ENCODE measurements at places on chromosomes 7 and 10.

- DNase-seq = no peak
These were observed 7.7 kb upstream of the COBL start for GRCh38 chr7:51324206-51324898.

GRCh38 chr7:121139427-121139826 is 150.9 kb downstream of the CPED1 start:
- no peak for DNase-seq

DNA sequence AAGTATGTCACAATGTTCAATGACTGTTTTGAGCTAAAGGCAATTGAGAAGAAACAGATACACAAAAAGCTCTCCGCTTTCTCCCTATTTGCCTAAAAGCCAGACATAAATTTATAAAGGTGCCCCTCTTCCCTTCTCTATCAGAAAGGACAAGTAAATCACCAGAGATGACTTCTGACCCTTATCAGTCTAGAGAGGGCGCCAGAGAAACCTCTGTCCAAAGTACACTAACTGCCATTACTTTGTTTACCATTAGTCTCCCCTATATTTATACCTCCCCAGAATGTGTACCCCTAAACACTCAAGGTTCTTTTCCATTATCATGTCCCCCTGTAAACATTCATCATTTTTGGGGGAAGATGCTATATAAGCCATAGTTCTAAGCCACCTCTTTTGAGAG is 49.3 kb downstream of the TPK1 start:
- no peak for DNase-seq

GRCh38 chr10:24435374-24435773 is 226.4 kb downstream of the KIAA1217 start:
- no peak for DNase-seq

- DNase-seq = no peak
These were observed 73.2 kb downstream of the GRID1 start for GRCh38 chr10:86293396-86293791.

DNA sequence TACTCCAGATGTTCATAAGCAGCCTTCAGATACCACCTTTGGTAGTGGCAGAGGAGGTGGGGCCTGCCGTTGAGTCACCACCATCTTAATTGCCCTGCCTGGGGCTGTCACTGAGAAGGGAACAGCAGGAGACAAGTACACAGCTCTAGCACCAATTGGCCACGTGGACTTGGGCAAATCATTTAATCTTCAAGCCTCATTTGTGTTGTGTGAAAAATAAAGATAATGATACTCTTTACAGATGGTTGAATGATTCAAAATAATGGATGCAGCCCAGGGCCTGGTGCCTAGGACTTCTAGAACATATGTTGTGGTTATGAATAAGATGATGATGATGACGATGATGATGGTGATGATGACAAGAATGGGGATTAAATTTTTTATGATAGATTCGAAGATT is 111.9 kb upstream of the ADAM12 start:
- DNase-seq = no peak

DNA sequence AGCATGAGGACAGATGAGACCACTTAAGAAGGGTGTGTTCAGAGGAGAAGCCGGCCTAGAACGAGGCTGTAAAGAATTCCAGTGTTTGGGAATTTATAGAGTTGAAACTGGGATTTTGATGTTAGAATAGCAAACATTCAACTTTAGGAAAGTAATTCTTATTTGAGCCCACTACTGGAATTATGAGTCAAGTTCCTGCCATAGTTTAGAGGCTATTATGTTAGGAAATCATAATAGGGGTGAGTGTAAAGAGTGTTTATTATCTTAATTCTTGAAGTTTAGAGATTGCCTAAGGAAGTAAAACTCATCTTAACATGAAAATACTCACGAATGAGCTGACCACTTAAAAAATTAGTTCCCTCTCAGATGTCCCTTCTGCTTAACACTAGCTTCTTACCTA is 2.1 kb downstream of the CBLL1 start:
- no peak for DNase-seq

- no peak for DNase-seq
These were observed 13.0 kb upstream of the C10orf90 start for GRCh38 chr10:126683466-126683865.

- no peak for DNase-seq
These were observed 671 bp upstream of the ATAD1 start for GRCh38 chr10:87818505-87819288.

- DNase-seq = no peak
These were observed 10.7 kb downstream of the XPNPEP1 start for GRCh38 chr10:109912335-109913281.

GRCh38 chr7:154953006-154953684 is 49.8 kb downstream of the PAXIP1 start:
- no peak for DNase-seq

DNA sequence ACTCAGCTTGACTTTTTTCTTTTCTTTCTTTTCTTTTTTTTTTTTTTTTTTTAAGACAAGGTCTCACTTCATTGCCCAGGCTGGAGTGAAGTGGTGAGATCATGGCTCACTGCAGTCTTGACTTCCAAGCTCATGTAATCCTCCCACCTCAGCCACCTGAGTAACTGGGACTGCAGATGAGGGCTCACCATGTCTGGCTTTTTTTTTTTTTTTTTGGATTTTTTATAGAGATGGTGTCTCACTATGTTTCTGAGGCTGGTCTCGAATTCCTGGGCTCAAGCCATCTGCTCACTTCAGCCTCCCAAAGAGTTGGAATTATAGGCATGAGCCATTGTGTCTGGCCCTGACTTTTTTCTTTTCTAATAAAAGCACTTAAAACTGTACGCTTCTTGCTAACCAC is 358.2 kb upstream of the IGFBP3 start:
- no peak for DNase-seq

DNA sequence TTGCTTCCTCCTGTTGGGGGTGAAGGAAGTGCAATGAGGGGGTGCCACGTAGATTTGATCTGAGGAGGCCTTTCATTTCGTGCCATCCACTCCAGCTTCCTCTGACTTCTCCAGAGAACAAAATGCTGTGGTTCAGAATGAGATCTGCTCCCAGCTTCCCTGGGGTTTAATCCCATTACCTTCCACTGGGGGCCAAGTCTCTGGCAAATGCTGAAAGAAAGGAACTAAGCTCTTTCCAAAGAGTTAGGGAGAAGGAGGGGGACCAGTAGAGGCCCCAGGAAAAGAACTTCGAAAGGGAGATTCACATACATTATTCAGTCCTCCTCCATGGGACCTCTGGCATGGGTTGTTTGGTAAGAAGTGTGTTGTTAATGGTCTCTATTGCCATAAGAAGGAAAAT is 727.0 kb downstream of the TYW1 start:
- no peak for DNase-seq

- DNase-seq = peak; percentile 92
These were observed 538.5 kb downstream of the HTR7 start for GRCh38 chr10:90319188-90319914.

DNA sequence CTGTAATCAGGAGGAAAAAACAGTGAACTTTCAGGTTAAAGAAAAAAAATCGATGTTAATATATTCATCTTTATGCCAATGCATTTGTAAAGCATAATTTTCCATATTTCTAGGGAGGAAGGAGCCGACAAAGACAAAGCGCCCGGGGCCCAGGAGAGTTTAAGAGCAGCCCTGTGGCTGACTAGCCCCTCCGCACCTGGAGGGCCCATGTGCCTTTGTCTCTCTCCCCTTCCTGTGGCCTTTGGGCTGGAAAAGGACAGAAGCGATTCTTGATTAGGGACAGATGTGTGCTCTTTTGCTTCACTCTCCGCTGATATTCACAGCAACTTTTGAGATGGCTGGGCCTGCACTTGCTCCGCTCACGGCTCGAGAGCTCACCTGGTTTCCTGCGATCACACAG is 23.1 kb downstream of the DDC start:
- DNase-seq = no peak

DNA sequence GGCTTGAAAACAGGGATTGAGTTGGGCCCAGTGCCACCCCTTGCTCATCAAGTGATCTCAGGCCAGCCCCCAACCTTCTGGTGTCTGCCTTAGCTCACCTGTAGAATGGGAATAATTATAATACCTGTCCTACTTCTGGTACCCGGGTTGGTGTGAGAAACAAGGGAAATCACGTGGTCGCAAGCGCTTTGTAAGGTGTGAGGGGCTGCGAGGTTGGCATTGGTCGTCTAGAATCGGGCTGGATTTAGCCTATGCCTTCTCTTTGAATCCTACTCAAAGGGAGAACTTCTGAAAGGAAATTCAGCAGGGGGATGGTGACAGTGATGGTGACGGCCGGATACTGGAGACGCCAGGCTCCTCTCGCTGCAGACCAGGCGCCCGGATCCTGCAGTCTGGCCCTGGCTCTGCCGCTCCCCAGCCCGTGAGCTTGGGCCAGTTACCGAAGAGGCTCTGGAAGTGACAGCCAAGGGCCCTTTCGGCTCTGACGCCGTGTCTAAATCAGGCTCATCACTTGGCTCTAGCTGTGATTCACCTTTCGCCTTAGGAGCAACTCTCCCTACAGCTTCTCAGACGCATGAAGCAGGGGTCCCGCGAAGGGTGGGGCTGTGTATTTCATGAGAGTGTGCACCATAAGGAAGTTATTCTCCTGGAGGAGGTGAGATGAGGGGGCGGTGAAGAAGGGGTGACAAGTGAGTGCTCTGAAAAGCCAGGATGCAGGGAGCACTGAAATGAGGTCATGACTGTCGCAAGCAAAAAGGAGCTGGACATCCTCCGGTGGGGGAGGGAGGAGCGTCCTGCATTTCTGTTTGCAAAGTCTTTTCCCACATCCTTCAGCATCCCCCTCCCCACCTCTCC is 4.0 kb upstream of the CREB5 start:
- DNase-seq = no peak

DNA sequence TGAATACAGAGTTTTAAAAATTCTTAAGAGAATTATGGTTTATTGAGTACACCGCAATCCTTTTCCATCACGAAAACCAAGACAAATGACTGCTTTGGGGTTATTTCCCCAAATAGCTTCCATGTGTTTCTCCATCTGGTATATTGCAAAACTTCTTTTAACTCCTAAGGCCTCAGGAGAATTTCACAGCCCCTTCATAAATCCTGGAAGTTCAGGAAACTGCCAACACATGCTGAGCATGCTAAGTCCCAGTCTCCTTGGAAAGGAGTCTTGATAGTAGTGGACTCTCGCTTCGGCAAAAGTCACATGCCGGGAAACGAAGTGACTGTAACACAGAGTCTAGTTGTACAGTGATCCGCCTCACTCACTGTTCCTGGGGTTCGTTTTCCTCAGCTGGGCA is 88.1 kb upstream of the RSU1 start:
- DNase-seq = no peak

DNA sequence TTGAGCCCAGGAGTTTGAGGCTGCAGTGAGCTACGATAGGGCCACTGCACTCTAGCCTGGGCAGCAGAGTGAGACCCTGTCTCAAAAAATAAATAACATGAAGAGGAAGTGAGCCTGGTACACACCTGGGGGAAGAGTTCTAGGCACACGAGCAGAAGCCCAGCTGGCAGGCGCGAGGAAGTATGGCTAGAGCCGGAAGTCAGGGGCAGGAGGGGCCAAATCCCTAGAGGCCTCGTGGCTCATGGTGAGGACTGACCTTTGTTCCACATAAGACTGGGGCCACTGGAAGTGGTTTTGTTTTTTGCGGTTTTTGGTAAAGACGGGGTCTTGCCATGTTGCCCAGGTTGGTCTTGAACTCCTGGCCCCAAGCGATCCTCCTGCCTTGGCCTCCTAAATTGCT is 117.6 kb downstream of the HIP1 start:
- no peak for DNase-seq

GRCh38 chr10:86481761-86482160 is 39.8 kb downstream of the WAPL start:
- no peak for DNase-seq

DNA sequence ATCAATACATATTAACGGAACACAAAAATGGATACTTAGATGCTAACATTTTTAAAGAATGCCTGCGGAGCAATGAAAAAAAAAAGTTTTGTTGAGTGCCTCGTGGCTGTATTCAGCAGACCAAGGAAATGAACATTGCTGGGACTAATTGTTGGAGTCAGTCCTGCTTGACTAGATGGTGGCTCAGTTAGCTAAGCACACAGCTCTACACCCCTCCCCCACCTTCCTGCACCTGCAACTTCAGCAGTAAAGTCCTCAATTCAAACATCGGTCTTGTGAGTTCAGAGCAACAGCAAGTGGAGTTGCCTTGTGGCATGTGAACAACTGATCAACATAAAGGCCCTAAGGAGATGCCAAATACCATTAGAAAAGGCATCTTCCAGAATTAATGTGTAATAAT is 326.0 kb upstream of the NPSR1 start:
- no peak for DNase-seq

DNA sequence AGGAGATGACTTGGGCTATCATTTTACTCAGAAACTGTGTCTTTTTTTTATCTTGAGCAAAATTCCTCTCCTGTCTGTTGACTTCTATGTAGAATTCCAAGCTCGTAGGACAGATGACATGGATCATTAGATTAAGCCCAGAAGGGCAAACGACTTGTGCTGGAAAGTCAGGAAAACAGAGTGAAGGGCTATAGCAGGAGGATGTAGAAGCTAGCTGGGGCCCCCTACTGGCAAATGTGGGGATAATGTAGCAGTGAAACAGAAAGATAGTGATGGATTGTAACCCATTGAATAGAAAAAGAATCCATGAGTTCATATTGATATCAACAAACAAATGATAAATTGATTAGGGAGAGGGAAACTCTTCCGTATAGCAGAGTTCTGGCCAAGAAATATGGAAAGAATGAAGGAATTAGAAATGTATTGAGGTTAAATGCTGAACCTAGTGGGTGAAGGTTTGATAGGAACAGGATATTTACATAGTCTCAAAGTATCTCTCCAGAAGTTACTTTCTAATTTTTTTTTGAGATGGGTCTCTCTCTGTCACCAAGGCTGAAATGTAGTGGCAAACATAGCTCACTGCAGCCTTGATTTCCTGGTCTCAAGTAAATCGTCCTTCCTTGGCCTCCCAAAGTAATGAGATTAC is 103.6 kb downstream of the LYZL1 start:
- no peak for DNase-seq

GRCh38 chr7:101597941-101598340 is 31.2 kb downstream of the MYL10 start:
- no peak for DNase-seq

DNA sequence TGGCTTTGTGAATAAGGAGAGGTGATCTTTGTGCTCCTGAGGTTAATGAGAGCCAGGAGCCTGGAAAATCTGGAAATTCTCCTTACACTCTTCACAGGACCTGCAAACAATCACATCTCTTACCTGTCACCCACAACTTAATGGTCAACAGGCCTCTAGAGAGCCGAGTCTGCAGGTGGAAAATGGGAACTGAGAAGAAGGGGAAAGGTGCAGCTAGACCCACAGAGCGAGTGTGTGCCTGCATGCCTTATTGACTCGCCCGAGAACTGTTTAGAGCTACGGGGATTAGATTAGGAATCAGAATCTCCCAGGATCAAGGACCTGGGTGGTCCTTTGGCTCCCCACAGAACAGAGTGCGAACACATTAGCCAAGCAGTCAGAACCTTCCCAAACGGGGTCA is 329.6 kb downstream of the PTEN start:
- no peak for DNase-seq
